Lung (tissue), 17 donors: ENCODE measurements at places on chromosomes 2 and 18. TPM values are rescaled to one million over a fixed set of nuclear protein-coding genes. Genes with fewer than 3 reads are reported as not detected.

- DNase-seq: no peak
Observed at GRCh38 chr18:35502052-35502451, 4.3 kb upstream of the INO80C start.

CLEC4F gene
- total RNA-seq: 0.31 TPM

DNA sequence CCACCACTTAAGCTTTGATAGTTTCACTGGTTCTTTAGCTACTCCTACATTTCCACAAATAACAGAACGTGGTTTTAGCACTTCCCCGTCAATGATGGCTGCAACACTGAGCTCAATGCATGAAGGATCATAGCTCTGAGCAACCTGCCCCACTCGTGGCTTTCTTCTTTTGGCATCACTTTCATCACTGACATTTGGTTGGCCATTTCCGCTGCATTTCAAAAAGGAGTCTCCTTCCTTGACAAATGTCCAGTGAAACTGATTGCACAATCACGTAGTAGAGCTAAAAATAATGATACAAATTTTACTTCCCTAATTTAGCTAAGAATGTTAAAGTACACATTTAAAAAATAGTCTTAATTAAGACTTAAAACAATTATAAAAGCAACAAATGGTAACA, 205.2 kb upstream of the HDAC4 start:
- DNase-seq: peak; percentile 64

GRCh38 chr2:121721926-121722325, 14.7 kb downstream of the NIFK start:
- DNase-seq: no peak

GRCh38 chr2:240449764-240450531, 14.5 kb downstream of the GPC1 start:
- DNase-seq: no peak

DNA sequence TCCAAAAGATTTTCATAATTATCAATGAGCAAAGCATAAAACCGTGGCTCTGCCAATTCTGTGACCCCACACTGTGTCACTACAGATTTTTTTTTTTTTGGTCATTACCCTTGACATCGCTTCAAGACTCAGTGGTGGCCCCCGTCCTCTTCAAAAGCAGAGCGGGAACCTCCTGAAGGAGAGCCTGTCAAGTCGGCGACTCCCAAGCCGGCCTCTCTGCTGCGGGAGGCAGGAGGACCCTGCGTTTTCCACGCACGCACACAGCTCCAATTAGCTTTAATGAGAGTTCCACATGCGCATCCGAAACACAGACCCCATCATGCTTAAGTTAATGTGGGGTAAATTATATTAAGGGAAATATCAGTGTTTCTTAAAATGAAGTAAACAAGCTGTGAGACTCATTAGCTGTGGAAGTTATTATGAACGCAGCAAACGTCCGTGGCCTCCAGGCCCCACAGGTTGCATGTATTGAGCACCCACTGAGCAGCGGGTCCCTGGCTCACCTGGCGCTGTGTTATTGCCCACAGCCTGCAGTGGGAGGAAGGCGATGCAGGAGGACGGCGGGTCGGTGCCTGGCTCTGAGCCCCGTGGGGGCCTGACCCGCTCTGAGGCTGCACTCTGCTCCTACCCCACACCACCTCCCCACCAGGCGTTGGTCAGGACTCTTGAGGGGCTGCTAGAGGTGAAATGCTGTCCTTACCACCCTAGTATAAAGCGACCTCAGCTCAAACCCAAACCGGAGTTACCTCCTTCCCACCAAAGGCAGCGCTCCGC, 181.0 kb upstream of the SALL3 start:
- no peak for DNase-seq

RGPD5 gene
- 82.0 TPM for total RNA-seq
